ENCODE measurements at places on chromosomes 3 and 15. TPM values are rescaled to one million over a fixed set of nuclear protein-coding genes. Genes with fewer than 3 reads are reported as not detected.

GOLGA6L4 gene
- total RNA-seq: 0.92 TPM

A4GNT gene
- not detected for total RNA-seq

DNA sequence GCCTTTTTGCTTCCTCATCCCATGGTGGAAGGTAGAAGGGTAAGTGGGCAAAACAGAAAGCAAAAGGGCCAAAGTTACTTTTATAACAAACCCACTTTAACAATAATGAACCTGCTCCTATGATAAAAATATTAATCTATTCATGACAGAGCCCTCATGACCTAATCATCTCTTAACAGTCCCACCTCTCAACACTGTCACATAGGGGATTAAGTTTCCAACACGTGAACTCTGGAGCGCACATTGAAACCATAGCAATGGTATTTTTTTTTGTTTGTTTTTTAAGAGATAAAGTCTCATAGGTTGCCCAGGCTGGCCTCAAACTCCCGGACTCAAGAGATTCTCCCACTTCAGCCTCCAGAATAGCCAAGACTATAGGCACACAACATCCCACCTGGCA is 30.7 kb downstream of the KATNBL1 start:
- no peak for DNase-seq

DNA sequence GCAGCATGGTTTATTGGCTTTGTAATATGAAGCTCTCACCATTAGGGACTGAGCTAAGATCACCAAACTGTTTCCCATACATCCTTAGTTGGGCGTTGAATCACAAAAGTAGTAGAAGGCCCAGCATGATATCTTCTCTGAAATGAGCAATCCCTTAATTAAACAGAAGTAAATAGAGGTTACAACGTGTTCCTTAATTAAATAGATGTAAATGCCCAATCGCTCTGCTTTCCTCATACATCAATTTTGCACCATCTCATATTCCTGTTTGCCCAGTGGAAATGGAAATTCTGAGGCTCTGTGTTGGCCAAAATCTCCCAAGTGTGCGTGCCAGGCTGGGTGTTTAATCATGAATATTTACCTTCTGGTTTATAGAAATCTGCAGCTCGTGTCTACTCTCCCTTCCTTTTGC is 107.4 kb upstream of the FOXB1 start:
- DNase-seq: no peak

GRCh38 chr3:126287536-126288241 is 69.5 kb downstream of the KLF15 start:
- DNase-seq: no peak

DNA sequence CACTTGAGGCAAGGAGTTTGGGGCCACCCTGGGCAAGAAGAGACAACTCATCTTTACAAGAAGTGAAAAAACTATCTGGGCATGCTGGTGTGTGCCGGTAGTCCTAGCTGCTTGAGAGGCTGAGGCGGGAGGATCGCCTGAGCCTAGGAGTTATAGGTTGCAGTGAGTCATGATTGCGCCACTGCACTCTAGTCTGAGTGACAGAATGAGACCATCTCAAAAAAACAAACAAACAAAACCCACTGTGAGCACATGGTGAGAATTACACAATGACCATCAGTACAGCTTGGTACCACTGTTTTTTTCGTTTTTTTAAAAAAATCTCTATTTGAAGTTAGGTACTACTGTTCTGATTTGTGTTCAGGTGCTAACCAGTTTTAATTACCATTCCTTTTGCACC is 13.6 kb downstream of the VPS39 start:
- peak; percentile 51 for DNase-seq

GRCh38 chr15:25875566-25875965 is 12.4 kb upstream of the ATP10A start:
- no peak for DNase-seq

MST1R gene
- total RNA-seq: 0.93 TPM

SLC22A14 gene
- not detected for total RNA-seq

GRCh38 chr15:94509259-94509658 is 277.9 kb downstream of the MCTP2 start:
- no peak for DNase-seq

DNA sequence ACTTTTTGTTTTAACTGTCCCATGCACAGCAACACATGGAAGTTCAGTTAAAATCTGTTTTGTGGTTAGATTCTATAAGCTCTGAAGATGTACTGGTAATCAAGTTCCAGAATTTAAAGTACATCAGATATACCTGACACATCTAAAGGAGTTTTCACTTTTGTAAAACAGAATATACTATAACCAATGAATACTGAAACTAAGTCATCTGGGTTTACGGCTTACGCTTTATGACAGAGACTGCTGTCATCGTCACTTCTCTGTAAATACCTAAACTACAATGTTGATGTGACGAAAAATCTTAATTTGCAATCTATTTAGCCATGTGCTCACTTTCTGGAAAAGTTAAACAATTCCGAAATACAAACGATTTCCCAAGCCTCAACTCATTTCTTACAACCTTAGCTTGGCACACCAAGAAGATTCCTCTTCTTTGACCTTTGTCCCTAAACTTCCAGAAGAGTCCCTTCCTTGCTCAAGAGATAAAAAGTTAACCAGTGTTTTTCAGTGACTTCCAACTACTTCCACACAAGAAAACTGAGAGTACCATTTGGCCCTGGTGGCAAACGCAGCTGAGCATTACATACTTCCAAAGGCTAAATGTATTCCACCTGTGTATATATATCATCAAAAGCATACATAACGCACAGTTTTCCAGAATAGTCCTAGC is 56.8 kb upstream of the NEK10 start:
- no peak for DNase-seq

- no peak for DNase-seq
These were observed 49.3 kb downstream of the HHLA2 start for GRCh38 chr3:108345492-108346205.

GRCh38 chr15:78358102-78358870 is 18.1 kb downstream of the CRABP1 start:
- DNase-seq: no peak

- no peak for DNase-seq
These were observed 746.3 kb downstream of the FHIT start for GRCh38 chr3:60504827-60505457.

GRCh38 chr3:150495563-150496168 is 50.6 kb downstream of the SERP1 start:
- no peak for DNase-seq

DNA sequence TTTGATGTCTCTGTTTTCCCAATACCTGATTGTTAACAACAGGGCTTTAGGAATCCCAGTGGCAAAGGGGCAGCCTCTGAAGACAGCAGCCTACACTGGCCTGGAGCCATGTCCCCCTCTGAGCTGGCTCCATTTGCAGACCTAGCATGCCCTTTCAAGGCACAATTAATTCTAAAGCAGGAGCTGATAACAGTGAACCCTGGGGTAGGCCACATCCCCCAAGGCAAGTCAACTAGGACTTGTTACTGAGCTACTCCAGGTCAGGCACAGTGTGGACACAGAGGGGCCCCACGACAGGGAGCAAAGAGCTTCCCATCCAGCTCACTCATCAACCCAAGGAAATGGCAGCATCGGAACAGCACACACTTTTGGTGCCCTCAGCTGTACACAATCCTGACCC is 51.9 kb downstream of the SPSB4 start:
- DNase-seq: no peak

DNA sequence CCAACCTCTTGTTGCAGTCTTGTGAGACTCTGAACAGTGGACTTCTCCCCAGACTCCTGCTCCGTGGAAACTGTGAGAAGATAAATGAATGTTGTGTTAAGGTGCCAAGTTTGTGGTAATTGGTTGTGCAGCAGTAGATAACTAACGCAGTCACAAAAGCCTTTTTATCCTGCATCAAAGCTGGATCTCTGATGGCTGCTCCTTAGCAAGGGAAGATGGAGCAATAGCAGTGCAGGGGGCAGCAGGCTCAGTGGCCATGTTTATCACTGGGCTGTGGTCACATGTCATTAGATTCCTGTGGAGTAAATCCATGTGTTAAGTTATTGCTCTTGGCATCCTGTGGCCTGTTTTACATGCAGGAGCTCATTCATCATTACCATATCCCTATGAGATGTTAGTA is 13.5 kb downstream of the CMTM7 start:
- DNase-seq: no peak

ANKRD63 gene
- not detected for total RNA-seq

- DNase-seq: no peak
These were observed 17.1 kb downstream of the ZFAND6 start for GRCh38 chr15:80076321-80077318.

DNA sequence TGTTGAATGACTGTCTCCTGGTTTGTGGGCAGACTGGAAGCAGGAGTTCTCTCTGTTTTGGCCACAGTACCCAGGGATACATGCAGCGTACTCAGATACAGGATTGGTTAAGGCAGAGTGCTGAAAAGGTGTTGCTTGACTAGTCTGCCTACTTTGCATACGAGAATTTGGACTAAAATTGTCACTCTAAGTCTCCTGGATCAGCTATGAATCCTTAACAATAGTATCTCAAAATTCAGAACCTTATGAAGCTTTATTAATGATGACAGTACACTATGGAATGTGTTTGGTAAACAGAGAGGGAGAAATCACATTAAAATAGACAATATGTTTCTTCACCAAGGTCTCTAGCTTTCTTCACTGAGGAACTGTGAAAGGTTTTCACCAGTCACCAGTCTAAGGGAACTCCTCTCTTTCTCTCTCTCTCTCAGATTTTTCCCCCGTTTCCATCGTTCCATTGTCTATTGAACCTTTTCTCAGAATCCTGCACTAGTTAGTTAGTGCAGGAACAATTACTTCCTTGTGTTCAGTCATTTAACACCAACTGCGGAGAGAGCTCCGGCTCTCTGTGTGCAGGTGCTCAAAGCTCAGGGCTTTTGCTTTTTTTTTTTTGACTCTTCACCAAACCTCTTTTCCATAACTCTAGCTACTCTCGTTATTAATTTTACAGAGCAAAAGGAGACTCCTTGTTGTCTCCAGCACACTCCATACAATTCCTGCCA is 85.9 kb upstream of the FNDC3B start:
- no peak for DNase-seq

GRCh38 chr3:12993517-12994356 is 79.5 kb downstream of the IQSEC1 start:
- peak; percentile 32 for DNase-seq

DNA sequence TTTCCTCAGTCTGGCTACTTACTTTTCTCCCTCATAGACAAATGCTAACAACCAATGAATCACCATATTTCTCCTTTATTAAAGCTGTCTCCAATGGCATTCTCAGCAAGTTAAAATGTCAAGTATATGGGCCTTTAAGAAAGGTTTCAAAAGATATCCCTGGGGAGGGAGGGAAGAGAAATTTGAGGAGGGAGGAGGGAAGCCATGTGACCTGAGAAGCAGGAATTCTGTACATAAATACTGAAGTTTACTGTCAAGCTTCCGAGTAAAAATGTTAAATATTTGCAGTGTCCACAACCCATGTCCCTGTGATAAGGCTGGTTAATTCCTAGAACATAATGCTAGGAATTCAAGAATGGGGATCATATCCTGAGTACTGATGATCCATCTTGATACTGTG is 175.9 kb downstream of the CNTN4 start:
- no peak for DNase-seq

CD96 gene
- total RNA-seq: 39.0 TPM

DNA sequence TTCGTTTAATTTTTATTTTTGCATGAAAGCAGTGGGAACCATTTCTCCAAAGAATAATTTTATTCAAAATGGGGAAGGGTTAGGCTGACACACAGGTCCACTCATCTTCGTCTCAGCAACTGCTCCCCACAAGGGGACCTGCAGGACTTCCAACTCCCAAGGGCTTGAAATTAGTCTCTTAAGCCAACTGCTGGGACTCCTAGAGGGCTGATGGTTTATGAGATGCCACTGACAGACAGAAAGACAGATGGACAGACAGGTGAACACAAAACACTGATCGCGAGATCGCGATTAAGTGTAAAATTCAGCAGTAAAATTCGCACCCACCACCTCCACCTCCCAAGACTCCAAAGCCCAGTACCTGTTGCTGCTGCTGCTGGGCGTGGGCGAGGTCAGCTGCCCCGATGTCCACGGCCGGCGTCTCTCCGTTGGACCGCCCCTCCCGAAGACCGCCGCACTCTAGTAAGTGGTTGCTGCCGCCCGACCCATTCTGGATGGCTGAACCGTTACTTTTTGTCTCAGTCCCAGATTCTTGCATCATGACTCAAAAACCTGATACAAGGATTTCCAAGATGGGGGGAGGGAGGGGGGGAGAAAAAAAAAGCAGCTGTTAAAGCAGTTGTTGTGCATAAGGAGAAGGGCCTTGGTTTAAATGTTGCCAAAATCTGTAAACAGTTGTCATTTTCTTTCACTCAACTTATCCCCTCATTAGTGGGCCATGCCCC is 385.5 kb downstream of the FOXP1 start:
- DNase-seq: no peak

GRCh38 chr3:61877359-61878138 is 316.2 kb downstream of the PTPRG start:
- no peak for DNase-seq

DNA sequence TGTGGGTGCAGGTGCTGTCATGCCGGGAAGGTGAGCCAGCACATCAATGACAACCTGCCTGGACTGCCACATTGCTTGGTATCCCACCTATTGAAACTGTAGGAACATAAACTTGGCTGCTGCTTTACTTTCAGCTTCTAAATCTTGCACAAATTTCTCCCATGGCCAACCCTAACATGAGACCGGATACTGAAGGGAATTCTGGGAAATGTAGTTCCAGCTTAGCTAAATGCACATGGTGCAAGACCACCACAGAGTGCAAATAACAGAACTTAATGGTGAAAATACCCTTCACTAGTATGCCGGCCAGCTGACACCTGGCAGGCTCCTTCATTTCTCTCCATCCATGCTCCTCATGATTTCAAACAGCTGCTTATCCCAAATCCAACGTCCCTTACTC is 247.4 kb downstream of the ARRDC4 start:
- no peak for DNase-seq

FANCD2OS gene
- total RNA-seq: not detected

ASB14 gene
- not detected for total RNA-seq

DNA sequence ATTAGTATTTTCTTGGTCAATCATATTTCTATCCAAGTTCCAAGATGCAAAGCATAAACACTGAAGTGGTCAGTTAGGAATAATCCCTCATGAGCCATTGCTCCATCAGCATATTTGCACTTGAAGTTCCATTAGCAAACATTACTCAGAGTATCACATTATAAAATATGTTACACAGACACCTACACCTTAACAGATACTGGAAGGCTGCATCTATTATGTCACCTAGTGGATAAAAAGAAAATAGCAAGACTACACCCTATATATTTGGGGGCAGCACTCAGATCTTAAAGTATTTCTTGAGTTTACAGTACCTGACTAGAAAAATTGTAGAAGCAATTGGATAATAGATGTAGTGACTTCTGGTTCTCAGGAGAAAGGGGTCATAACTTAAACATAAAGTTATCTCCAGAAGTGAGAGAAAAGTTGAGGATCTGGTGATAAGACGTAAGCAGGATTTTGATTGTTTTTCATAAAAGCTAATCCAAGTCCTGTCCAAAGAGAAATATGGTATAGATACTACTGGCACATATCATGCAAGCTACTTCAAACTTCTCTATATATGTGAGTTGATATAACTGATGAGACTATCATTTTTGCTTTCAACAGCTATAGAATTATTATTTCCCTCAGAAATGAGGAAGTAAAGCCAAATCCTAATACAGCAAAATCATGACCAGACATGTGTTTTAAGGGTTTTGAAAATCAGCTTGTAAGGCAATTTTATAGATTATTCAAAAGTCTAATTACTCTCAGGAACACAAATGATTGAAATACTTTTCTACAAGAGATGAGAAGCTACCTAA is 422.2 kb downstream of the GBE1 start:
- no peak for DNase-seq
